ENCODE measurements at places on chromosomes 6 and 20. TPM values are rescaled to one million over a fixed set of nuclear protein-coding genes. Genes with fewer than 3 reads are reported as not detected.

Gene WASF1
- total RNA-seq, result 1.9 TPM

Gene RIMS1
- total RNA-seq, result not detected

Gene ZC2HC1B
- 0.24 TPM for total RNA-seq

GRCh38 chr6:26536571-26537159, 1.5 kb upstream of the HMGN4 start:
- peaks cover 65% of the 10 kb centered on the region for H3K4me1 ChIP-seq
- peak overlapping the region; percentile 84 for H3K4me3 ChIP-seq
- peak overlapping the region; percentile 97 for H3K27ac ChIP-seq
- H3K36me3 ChIP-seq, result peaks cover 23% of the 10 kb centered on the region
- peak; percentile 74 for DNase-seq

DNA sequence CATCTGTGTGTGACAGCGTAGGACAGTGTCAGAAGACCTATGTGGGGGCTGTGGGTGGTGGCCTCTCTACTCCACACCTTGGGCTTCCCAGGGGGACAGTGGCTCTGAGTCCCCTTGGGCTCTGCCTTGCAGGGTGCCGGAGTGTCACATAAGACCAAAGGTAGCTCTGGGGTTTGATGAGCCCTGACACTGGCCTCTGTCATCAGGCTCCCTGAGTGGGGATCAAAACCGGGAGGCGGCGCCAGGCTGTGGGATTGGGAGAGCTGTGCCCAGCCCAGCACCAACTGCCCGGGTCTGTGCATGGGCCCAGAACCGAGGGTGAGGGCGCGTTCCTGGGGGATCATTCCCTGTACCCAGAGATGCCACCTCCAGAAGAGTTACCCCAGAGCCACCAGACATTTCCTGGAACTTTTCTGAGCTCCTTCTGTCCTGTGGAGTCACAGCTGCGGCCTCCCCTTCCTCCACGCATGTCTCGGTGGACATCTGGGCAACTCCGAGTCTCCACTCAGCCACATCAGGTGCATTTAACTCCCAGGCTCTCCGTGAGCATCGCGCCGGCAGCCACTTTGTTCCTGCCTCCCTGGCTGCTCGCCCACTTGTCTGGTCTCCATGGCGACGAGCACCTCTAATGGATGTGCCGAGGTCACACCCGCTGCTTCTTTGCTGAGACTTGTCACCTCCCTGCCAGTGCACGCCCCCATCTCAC, 94.7 kb downstream of the TMEM242 start:
- no peak overlapping the region for H3K4me3 ChIP-seq
- DNase-seq, result no peak
- H3K27ac ChIP-seq, result no peak overlapping the region
- no peaks in the 10 kb centered on the region for H3K27me3 ChIP-seq
- H3K36me3 ChIP-seq, result no peaks in the 10 kb centered on the region

DNA sequence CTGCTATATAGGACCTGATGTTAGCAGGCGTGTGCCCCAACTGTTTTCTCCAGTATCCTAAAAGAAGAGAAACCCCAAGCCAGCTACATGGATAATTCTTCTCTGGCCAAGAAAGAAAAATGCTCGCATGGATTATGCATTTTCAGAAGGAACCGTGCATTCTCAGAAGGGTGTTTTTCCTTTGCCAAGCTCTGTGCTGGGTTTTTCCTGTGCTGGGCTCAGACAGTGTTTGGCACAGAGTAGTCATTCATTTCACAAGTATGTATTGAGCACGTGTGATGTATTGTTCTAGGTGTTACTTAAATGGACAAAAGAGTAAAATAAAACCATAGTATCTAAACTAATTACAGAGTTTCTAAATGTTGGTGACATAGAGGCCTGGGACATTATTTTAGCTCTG, 62.7 kb upstream of the ZNF133 start:
- no peak overlapping the region for H3K27ac ChIP-seq
- H3K36me3 ChIP-seq, result no peaks in the 10 kb centered on the region
- H3K4me3 ChIP-seq, result no peak overlapping the region
- no peak for DNase-seq
- H3K27me3 ChIP-seq, result peaks cover 3% of the 10 kb centered on the region
- no peaks in the 10 kb centered on the region for H3K4me1 ChIP-seq

All from activated CD4-positive, alpha-beta memory T cell treated with anti-CD3 and anti-CD28 coated beads for 36 hours (primary cell).